Cerebellar cortex (tissue), 1 donor: ENCODE measurements at places on chromosomes 3 and 15.

- no peak for DNase-seq
Observed at GRCh38 chr3:151697496-151697895, 36.2 kb upstream of the AADACL2 start.

DNA sequence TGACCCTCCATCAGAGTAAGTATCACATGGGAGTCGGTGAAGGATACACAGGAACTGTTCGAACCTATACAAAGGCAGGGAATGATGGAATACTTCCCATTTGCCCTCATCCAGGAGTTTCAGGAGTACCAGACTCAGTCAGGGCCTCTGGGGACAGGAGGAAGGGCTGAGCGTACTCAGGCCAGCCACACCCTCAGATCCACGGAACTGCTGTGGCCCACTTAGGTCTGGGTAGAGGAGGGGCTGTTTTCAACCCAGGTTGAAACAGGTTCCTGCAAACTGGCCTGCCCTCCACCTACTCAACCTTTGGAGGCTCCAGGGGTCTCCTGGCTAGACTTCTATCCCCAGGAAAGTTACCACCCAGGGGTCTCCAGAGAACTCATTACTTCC is 6.7 kb upstream of the IGDCC3 start:
- no peak for DNase-seq

DNA sequence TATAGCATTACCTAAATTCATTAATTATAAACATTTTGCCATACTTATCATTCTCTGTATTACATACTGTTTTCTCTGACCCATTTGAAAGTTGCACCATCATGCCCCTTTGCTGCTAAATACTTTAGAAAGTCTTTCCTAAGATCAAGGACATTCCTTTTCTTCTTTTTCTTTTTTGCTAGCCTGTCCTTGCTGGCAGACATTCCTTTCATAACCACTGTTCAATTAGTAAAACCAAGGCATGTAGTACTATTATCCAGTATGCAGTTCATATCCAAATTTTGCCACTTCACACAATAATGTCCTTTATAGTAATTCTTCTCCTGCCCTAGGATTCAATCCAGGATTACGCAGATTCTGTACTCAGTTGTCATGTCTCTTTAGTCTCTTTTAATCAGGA is 321.0 kb upstream of the C2CD4B start:
- no peak for DNase-seq

- DNase-seq, result no peak
Observed at GRCh38 chr15:31098491-31098917, 3.0 kb downstream of the TRPM1 start.

DNA sequence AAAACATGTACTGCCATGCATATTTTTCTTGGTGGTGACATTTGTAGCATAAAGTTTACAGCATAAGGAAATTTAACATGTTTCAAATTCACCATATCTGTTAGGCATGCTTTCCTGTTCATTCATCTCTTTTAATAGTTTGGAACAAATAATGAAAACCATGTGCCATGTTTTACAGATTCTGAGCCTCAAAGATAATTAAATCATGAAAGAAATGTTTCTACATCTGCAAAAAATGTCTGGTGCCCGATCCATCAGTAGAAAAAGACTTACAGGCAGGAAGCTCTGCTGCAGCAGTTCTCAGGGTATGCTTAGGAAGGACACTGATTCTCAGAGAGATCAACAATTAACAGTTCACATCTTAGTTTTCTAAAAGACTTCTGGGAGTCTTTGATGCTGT is 316.2 kb downstream of the IL5RA start:
- DNase-seq, result no peak

DNA sequence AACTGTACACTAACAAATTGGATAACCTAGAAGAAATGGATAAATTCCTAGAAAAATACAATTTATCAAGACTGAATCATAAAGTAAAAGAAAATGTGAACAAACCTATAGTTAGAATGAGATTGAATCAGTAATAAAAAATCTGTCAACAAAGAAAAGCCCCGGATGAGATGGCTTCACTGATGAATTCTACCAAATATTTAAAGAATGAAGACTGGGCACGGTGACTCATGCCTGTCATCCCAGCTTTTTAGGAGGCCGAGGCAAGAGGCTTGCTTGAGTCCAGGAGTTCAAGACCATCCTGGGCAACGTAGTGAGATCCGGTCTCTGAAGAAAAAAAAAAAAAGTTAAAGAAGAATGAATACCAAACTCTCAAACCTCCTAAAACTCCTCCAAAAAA is 17.7 kb upstream of the AP4E1 start:
- no peak for DNase-seq

GRCh38 chr15:42020713-42021273 is at the start of gene PLA2G4E:
TSS of gene PLA2G4E (minus strand) at chr15:42021042. CDS start at chr15:42021030, 12 bp downstream.
- DNase-seq, result no peak

DNA sequence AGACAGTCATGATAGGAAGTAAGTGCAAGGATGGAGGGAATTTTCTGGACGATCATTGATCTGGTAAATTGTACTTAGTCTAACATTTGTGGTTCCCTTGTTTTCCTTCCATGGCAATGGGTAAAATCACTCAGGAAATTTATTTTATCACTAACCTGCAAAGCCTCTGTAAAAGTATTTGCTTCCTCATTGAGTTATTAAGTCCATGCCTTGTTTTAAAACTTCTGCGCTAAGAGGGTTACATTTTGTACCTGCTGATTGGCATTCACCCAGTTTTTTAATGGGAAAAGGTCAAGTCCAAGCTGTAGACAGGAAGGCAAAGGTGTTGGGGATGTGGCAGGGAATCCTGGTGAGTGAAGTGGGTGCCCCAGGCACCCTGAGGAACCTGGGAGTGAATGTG is 146.2 kb upstream of the NR2F2 start:
- no peak for DNase-seq

GRCh38 chr15:36407647-36408046 is 171.8 kb upstream of the CDIN1 start:
- DNase-seq, result no peak

GRCh38 chr3:54837964-54838363 is 89.9 kb downstream of the LRTM1 start:
- no peak for DNase-seq
